IMR-90 (cell line): ENCODE measurements at places on chromosomes 2 and 18.
A peak's percentile ranks its signal among the peaks of the same experiment; 100 is the strongest.

DNA sequence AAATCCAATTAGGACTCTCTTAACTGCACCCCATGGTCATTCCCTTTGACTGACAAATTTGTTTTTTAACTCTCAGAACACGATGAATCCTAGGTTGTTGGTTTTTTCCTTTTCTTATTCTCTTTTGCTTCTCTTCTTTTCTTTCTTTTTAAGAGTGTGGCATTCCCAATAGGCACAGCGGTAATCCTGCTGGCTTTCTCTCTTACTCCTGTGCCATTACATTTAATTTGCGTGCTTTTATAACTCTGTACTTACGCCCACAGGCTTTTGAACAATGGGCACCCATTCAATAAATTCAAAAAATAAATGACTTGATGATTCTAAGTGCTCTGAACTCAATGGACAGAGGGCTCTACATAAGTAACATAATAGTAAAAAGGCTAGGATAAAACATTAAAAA lies 189.0 kb upstream of the SMAD7 start:
- no peak for DNase-seq

DNA sequence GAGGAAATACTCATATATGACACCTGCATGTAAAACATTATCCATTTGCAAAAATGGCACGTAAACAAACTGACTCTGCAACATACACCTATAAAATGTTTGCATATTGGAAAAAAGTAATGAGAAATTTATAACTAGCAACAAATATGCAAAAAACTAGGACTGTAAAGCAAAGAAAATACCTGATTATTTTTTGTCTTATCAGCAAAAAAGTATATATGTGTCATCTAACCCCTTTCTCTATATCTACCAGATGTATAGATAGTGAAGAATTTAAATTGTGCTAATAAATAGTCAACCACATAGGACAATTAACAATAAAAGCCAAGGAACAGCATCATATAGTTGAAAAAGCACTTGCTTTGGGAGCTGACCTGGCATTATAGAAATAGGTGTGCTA lies 543.8 kb downstream of the LRP1B start:
- DNase-seq = no peak

GRCh38 chr18:59054496-59055287 lies 85.0 kb upstream of the SEC11C start:
- DNase-seq = no peak

GRCh38 chr2:238988105-238988504 lies 140.2 kb downstream of the TWIST2 start:
- no peak for DNase-seq

- DNase-seq = no peak
Observed at GRCh38 chr18:10558243-10558966, 32.6 kb downstream of the NAPG start.

- DNase-seq = peak; percentile 88
Observed at GRCh38 chr2:232854082-232854481, 16.0 kb upstream of the SNORC start.

- peak; percentile 36 for DNase-seq
Observed at GRCh38 chr2:119476301-119477112, 44.9 kb downstream of the TMEM37 start.

GRCh38 chr2:182103526-182103925 lies 117.9 kb downstream of the PPP1R1C start:
- DNase-seq = no peak

DNA sequence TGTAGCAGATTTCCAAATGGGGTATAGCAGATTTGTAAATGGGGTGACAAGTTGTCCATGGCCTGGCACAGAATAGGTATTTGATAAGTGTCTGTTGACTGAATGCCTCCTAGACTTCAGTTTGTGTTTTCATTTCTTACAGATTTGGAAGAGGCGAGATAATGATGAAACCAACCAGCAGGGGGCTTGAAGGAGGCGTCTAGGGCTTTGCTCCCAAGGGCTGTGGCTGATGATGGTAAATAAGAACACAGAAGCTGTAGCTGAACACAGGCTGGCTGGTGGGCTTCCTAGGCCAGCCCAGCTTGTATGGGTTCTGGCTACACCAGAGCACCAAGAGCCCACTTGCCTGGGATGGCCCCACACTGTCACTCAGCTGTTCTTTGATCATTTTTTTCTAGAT lies 19.4 kb downstream of the SFTPB start:
- DNase-seq = peak; percentile 70

GRCh38 chr2:240561325-240561971 lies 1.3 kb downstream of the DUSP28 start:
- DNase-seq = peak; percentile 91

DNA sequence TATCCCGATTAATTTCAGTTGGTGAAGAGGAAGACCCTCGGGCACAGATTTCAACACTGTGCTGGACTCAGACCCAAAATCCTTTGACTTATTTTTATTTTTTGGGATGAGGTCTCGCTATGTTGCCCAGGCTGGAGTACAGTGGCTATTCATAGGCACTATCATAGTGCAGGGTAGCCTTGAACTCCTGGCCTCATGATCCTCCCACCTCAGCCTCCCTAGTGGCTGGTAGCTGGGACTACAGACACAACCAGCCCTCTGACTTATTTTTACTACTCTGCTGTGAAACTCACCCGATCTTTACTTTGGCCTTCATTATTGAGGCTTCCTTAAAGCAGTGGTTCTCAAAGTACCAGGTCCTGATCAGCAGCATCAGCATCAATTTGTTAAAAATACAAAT lies 18.2 kb upstream of the ADAM17 start:
- DNase-seq = no peak

DNA sequence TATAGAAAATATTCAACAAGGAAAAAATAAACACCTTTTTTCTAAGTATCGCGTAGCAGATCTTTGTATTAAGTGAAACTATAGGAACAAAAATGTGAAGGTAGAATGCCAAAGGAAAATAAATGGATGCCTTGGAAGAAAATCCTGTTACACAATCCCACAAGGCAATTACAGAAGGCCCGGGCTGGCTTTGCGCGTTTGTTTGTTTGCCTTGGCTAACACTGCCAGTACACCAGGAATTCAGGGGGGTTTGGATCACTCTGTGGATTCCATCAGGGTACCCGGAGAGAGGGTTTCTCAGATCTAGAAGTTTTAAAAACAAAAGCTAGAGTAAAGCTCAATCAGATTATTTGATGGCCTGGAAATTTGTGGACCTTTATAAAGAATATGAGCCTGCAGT lies 478.3 kb downstream of the FBXO15 start:
- DNase-seq = peak; percentile 86

- no peak for DNase-seq
Observed at GRCh38 chr18:26453386-26453901, 94.9 kb downstream of the KCTD1 start.

DNA sequence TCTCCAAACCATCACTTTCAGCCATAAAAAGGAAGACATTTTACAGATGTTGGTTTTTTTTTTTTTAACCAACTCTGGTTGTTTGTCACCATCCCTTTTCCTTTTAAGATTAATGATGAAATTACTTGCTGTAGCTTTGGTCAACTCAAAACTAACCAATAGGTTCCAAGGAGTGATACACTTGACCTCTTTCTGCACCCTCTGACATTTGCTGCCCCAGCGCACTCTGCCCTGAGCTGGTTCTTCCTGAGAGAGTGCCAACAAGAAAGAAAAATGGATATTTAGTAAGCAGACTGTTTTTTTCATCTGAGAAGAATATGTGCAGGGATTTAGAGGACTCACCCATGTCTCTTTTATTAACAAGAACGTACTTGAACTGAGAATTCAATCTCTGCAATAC lies 520.0 kb downstream of the TXNL1 start:
- no peak for DNase-seq

GRCh38 chr2:68214381-68214780 lies 38.0 kb downstream of the PPP3R1 start:
- DNase-seq = no peak

- no peak for DNase-seq
Observed at GRCh38 chr2:239721531-239721930, 303.6 kb downstream of the NDUFA10 start.

GRCh38 chr2:66576311-66576560 lies 141.3 kb downstream of the MEIS1 start:
- no peak for DNase-seq

DNA sequence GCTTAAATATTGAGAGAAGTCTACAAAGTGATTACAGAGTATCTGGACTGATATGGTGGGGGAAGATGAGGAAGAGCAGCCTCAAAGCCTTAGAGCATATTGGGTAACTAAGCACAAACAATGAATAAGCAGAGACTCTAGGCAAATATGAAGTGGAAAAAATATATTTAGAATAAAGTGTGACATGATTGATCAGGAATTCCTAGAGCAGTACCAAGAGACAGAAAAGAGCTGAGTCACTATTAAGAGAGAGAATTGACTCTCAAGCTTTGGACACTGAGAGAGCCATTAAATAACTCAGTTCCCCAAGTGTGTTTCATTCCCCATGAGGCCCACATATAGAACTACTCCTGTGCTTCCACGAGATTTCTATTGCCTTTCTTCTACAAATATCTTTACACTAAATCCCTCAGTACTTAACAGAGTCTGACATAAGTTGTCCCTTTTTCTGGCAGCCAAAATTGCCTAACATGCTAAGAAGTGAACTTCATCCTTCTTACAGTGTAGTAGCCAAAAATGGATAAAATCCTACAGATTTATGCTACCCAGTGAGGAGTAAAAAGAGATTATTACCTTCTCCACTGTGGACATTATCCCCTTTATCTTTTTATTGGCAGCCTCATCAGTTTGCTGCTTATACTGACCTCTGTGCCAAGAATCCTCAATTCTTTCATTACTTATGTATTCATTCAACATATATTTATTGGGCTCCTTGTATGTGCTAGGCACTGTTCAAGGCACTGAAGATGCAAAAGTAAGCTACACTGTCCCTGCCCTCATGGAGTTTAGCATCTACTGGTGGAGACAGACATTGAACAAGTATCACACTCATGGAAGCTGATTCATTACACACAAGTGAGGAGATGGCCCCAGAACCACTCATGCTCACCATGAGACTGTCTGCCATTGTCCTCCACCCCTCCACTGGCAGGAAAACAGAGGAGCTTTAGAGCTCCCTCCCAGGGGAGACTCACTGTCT lies 45.4 kb downstream of the SLC40A1 start:
- peak; percentile 78 for DNase-seq

- DNase-seq = no peak
Observed at GRCh38 chr2:197075754-197076337, 149.3 kb upstream of the PGAP1 start.

DNA sequence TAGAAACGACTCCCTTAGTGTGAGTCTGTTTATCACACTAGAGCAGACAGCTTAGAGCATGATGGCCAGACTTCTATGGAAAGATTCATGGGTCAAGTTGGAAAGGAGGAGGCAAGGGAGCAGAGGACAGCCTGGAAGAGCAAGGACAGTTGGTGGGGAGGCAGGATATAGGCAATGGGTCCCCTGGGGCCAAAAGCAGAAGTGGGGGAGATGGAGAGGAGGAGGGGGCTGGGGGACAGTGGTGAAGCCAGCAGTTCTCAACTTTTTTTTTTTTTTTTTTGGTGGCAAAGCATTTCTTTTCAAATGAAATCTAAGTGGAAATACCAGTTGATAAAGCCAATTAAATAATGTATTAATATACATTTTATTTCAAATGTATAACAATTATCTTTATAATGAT lies 197.9 kb downstream of the HRH4 start:
- DNase-seq = no peak

- no peak for DNase-seq
Observed at GRCh38 chr2:37564356-37564755, 107.1 kb downstream of the CDC42EP3 start.

GRCh38 chr2:172086241-172087206 lies 1.2 kb downstream of the DLX1 start:
- DNase-seq = no peak

GRCh38 chr2:131058214-131058843 lies 34.9 kb downstream of the FAM168B start:
- DNase-seq = no peak

DNA sequence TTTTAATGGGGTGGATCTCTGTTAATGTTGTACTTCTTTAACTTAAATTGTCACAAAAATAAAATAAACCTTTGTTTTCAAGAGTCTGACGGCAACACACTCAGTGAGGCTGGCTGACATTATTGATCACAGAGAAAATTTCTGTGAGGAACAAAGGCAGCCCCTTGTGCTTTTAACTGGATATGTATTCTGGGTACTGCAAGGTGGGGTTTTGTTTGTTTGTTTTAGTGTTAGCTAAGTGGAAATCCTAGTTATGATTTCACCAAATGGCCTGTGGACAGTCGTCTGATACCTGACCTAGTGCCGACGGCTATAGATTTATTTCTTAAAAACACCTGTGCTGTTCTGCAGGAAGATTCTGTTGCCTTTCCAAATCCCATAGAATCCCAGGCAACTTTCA lies 1329.5 kb upstream of the ZEB2 start:
- no peak for DNase-seq

- DNase-seq = no peak
Observed at GRCh38 chr2:54559006-54559445, 102.9 kb downstream of the SPTBN1 start.

- DNase-seq = no peak
Observed at GRCh38 chr2:4214444-4215205, 511.2 kb downstream of the DCDC2C start.

DNA sequence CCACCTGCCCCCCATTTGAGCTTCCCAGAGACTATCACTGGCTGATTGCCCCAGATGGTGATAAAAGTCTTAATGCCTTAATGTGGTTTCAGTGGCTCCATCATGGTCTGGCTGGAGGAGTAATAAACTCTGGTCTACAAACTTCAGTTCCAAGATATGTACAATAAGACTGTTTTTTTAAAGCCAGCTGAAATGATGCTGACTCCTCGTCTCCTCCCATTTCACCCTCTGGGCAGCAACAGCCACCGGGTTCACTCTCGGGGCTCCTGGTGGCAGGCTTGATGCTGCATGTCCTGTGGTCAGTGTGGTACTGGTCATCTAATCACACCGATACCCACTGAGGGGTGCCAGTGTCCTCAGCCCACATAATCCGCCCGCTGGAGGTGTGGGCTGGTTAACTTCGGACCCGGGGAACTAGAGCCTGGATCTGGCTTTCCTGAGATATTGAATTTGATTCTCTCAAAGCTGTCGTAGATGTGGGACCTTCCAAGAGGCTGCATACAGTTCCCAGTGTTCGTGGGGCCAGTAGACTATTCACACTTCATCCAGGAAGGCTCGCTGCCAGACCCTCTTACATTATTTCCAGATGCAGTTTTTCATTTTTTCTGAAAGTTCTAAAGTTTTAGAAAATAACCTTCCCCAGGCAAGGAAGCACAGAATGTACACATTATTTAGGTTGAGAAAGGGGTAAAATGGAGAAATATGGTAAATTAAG lies 95.3 kb downstream of the GALR1 start:
- DNase-seq = no peak

- no peak for DNase-seq
Observed at GRCh38 chr2:148926981-148927401, 52.0 kb downstream of the KIF5C start.
